Retina (tissue), 1 donor: ENCODE measurements at places on chromosomes 16 and 17.

DNA sequence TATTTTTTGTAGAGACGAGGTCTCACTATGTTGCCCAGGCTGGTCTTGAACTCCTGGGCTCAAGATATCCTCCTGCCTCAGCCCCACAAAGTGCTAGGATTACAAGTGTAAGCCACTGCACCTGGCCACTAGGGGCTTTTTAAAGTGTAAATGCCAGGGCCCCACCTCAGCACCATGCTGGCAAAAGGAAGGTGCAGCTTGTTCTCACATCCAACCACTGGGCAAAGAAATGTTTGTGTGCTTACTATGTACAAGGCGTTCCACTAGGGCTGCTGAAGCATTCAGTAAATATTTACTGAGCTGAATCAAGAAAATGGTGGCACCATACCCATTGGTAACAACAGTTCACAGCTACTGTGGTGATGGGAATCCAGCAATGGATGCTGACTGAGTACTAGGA lies 22.6 kb downstream of the COG1 start:
- DNase-seq: no peak

DNA sequence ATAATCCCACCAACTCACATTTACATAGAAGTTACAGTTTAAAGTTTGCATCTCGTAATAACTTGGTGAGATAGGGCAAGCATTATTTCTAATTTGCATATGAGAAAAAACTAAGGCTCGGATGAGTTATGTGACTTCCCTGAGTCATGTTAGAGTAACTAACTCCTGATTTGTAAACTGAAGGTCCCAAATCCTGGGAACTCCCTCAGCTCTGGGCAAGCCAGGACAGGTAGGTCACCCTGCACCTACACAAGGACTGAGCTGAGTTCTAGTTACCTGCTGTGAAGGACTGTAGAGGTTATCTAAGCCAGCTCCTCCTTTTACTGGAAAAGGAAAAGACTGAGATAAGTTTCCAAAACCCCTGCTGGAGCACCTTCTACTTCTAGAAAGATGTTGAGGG lies 92.1 kb upstream of the HLF start:
- DNase-seq: no peak

DNA sequence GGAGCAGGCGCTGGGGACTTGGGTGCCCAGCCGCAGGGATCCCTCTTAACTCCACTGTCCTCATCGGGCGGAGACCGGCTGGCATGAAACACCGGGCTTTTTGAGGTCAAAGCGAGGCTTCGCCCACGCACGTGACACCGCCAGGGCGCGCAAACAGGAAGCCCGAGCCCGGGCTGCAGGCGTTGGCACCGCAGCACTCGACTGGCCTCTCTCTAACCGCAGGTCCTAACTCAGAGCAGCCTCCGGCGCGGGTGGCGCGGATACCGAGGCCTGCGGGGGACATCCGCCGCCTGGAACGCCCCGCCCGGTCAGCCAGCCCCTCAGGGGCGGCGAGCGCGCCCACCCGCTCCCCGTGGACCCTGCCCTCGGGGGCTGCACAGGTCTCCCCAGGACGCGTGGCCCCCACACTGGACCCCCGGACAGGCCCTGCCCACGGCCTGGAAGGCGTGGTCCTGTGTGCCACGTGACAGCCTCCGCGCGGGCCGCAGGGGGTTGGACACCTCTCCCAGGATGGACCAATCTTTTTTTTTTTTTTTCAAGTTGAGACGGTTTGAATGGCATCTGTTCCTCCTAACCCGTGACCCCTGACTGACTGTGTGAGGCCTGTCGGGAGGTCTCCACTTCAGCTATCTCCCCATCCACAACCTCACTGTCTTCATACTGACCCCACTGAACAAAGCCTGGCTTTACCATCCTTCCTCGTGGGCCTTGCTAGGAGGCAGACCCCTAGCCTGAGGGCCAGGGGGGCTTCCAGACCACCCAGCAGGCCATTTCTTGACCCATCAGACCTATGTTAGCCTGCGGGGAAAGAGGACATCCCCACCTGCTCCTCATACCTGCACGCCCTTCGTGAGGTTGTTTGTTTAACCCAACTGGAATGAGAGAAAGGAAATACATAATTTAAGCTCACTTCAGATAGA lies 8.4 kb upstream of the SLC47A2 start:
- DNase-seq: peak; percentile 56

- DNase-seq: peak; percentile 96
Observed at GRCh38 chr17:40287494-40288369, at the start of gene CDC6. Gene CDC6 (plus strand): TSS chr17:40287879. CDS start chr17:40289421, 1,542 bp downstream.

GRCh38 chr16:53043986-53044601 lies 8.6 kb downstream of the CHD9NB start:
- DNase-seq: peak; percentile 44

GRCh38 chr16:82331974-82332750 lies 162.1 kb upstream of the MPHOSPH6 start:
- no peak for DNase-seq

GRCh38 chr16:65905331-65905730 lies 461.2 kb upstream of the CDH5 start:
- DNase-seq: no peak

GRCh38 chr16:51579652-51580360 lies 428.7 kb upstream of the SALL1 start:
- no peak for DNase-seq

GRCh38 chr17:9566067-9566466 lies 9.6 kb downstream of the STX8 start:
- DNase-seq: no peak

GRCh38 chr17:61310590-61310989 lies 89.1 kb upstream of the TBX2 start:
- DNase-seq: no peak
